Gastrocnemius medialis (tissue), 4 donors: ENCODE measurements at places on chromosomes 3 and 15. TPM values are rescaled to one million over a fixed set of nuclear protein-coding genes. Genes with fewer than 3 reads are reported as not detected.

DNA sequence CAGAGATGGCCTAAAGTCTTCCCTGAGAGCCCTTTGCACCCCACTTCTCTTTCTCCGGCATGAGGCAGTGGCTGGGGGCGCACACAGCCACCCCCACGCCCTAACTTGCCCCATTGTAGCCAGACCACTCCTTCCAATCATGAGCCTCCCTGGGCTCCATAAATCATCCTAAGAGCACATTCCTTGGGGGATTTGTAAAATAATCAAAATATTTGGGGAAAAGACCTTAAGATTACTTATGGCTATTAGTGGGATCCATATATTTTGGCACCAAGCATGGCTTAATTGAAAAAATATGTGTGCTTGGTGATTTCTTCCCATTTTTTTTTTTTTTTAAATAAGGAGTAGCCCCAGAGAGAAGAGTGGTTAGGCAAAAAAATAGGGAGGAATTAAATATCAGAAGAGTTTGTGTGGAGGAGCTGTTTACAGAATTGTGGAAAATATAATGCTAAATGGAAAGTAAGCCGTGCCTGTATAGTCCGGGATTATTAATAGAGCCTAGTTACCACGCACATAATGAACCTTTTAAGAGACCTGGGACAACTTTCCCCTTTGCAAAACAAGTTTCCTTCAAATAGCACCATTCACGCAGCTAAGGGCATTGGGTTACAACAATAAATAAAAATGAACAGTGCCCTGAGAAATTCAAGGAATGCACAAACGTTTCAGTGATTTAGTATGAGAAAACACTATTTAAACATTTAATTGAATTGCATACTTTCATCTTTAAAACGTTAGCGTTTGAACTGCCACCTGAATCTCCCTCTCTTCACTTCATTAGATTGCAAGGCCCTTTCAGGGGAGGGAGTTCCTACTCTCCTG lies 46.1 kb downstream of the SMAD6 start:
- DNase-seq, result no peak

- no peak for DNase-seq
These were observed 67.0 kb downstream of the EDEM1 start for GRCh38 chr3:5254281-5255048.

- DNase-seq, result no peak
These were observed 293.1 kb downstream of the SV2B start for GRCh38 chr15:91393186-91393585.

- DNase-seq, result no peak
These were observed 108.3 kb upstream of the MME start for GRCh38 chr3:154971771-154972326.

GRCh38 chr15:67194171-67195114 lies 60.0 kb downstream of the AAGAB start:
- no peak for DNase-seq

GRCh38 chr15:48796930-48797329 lies 13.9 kb downstream of the CEP152 start:
- DNase-seq, result no peak

DNA sequence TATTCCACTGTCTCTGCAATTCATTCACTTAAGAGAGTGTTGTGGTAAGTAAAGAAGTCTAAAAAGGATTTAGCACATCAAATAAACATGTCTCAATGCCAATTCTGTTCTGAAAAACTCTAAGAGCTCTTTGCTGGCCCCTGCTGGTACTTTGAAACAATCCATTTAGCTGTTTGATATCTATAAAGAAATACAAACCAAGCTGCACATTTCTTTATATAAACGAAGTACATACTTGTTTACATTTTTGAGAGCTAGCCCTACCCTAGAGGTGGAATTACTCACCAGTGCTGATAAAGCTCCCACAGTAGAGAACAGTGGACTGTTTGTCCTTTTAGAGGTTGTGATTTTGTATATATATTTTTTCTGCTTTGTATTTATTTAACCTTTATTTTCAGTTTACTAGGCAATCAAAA lies 75.5 kb downstream of the NEDD4 start:
- peak; percentile 37 for DNase-seq

Gene GOLGA8T
- not detected for total RNA-seq

Gene ALDH1A2
- 5.3 TPM for total RNA-seq

Gene NANOGP8
- total RNA-seq, result not detected

Gene BTD
- total RNA-seq, result 39.7 TPM

Gene KBTBD12
- total RNA-seq, result 21.4 TPM

Gene STAC
- 1.7 TPM for total RNA-seq
